Activated naive CD4-positive, alpha-beta T cell treated with Interleukin-2 at 50 U/mL for 16 hours (primary cell): ENCODE measurements at places on chromosomes 5 and 9.

- DNase-seq = no peak
Observed at GRCh38 chr5:65191554-65192135, 290.1 kb downstream of the ADAMTS6 start.

DNA sequence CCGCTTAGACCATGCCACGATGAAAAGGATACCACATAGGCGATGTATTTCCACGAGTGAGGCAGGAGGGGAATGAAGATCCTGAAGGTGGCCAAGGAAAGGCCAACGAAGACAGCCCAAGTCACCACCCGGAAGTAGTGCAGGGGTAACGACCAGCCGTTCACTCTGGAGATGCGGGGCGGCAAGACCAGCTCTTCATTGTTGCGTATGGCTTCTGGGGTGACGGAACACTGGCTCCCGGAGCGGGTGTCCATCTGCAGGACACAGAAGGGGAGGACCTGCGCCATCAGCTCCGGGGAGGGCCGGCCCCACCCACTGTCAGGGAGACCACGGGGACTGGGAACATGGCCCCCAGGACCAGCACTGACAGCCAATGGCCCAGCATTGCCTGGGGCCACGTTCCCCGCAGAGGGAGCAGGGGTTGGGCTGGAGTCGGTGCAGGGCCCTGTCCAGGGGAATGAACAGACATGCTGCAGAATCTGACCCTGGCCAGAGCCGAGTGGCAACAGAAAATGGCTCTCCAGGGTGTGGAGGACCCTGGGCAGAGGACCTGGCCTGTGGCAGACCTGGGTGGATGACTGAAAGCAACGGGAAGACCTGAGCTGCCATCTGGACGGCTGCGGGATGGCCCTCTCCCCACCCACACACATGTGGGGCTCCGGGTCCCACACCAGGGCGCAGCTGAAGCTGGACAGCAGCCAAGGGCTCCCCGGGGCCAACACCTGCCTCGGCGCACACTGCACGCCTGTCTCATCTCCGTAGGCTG lies 17.7 kb downstream of the ZDHHC11B start:
- DNase-seq = peak; percentile 2

- DNase-seq = no peak
Observed at GRCh38 chr5:6633469-6634245, 417 bp downstream of the SRD5A1 start.

- no peak for DNase-seq
Observed at GRCh38 chr5:141785135-141785534, 93.1 kb downstream of the PCDH1 start.

GRCh38 chr5:112918679-112919078 lies 3.3 kb downstream of the REEP5 start:
- DNase-seq = no peak

DNA sequence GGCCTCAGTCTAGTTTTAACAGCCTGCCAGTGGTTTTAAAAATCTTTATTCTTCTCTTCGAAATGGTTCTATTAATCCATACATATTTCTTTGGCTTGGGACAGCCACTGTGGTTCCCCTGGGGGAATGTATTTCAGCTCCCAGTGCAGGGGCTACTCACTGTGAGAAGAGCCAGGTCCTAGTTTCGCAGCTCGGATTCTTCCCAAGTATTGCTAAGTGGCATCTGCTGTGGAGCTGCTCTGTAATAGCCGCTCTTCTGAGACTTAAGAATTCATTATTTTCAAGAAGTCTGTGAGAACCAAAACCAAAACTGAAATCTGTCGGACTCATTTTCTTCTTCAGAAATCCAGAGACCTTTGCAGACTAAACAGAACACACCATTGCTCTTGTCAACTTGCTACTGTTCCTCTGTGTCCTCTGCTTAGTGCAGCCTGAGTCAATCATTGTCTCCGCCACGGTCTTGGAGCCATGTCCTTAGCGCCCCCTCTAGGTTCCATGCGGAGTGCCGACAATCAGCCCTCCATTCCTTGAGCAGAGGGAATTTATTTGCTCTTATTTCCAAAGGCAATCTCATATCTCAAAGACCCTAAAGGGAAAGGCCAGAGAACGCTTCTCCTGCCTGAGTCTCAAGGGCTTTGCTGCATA lies 478.2 kb downstream of the SPATA31D1 start:
- no peak for DNase-seq

DNA sequence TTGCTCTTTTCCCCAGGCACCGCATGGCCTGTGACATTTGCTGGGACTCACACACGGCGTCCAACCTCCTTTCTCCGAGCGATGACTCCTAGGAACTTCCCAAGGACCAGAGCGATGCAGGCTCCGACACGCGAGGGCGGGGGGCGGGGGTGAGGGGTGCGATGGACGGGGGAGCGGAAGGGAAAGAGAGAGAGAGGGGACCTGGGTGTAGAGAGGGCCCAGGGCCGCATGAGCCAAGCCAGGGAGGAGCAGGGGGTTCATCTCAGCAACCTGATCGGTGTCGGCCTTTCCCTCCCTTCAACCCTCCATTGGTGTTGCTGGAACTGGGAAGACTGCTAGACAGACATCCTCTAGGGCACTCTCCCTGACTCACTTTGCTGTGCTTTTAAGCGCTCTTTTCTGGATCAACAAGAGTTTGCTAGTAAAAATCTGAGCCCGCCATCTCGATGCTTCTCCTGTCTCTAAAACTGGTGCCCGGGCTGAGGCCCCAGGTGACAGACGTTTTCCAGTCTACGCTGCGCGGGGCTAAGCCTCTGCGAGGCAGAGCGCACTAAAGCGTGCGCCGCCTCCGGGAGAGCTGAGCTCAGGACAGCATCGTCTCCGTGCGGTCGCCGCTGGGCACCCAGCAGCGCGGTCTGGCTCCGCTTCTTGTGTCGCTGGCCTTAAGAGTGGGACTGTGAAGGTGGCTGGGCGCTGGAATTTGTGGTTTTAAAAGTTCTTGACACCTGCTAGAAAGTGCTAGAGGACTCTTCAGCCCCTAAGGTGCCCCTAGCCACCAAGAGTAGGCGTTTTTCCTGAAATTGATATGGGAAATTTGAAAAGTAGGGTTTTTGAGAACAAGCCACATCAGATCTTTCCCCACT lies 1.0 kb upstream of the TSLP start:
- peak; percentile 17 for DNase-seq
